ENCODE measurements at places on chromosomes 16 and 17.

GRCh38 chr16:77866752-77867151 is 78.4 kb downstream of the VAT1L start:
- DNase-seq = no peak

DNA sequence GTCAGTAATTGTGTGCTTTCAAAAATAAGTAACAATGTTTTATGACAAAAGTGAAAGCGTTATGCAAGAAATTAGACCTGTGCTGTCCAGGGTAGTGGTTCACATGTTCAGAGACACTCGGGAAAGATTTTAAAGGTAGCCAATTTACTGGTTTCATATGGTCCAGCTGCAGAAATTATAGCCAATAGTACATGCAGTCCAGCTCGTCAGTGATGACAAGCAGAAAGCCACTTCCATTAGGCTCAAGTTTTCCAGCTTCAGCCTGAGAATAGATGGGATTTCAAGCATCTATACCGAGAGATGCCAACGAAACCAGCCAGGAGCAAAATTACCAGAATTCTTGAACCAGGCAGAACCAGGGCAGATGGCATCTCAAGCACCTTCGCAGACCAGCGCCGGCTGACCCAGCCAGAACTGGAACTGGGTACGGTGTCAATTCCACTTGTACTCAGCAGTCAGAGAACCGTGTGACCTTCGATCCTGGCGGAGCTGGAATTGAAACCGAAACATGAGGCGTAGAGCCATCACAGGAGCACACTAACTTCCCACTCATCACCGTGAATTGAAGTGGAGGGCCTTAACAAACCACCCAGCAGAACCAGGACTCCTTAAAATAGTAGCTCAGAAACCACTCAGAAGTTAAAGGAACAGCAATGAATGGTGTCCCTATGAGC is 207.9 kb upstream of the HSBP1 start:
- no peak for DNase-seq

DNA sequence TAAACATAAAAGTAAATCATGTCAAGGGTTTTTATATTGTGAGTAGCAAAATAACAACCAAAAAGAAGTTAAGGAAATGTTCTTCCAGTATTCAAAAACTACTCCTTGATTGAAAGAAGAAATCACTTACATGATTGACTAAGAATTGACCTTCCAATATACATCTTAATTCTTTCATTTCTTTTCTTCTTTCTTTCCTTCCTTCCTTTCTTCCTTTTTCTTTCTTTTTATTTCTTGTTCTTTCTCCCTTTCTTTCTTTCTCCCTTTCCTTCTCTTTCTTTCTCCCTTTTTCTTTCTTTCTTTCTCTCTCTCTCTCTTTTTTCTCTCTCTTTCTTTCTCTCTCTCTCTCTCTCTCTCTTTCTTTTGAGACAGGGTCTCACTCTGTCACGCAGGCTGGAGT is 60.7 kb upstream of the SOX9 start:
- DNase-seq = no peak

GRCh38 chr16:50474138-50474537 is 74.1 kb upstream of the NKD1 start:
- no peak for DNase-seq

DNA sequence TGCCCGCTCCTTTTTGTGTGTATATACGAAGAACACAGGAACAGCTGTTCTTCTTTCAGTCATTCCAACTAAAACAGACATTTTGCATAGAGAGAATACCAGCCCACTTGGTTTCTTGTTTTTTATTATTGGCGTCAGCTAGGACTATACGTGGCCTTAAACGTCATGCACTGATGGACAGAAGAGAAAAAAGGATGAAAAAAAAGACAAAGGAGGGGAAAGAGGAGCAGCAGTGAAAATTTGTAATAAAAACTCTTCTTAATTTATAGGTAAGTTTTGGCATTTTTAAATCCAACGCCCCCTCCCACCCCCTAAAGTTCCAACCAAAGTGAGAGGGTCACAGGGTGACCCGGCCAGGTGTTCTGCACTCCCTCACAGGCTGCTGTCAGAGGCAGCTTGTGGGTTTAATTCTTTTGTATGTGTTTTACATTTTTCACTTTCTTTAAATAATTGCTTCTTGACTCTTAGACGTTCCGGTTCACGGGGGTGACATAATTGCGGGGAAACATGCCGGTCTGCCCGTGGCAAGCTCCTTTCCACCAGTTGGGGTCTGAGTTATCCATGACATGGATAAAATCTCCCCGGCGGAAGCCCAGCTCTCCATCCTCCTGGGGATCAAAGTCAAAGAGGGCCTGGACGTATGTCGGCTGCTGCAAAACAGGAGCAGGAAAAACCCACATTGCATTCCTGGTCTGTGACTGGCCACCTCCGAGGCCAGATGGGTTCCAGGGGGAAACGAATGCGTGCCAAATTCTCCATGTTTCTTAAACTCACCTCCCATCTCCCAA is 30.9 kb upstream of the SLC25A19 start:
- no peak for DNase-seq

DNA sequence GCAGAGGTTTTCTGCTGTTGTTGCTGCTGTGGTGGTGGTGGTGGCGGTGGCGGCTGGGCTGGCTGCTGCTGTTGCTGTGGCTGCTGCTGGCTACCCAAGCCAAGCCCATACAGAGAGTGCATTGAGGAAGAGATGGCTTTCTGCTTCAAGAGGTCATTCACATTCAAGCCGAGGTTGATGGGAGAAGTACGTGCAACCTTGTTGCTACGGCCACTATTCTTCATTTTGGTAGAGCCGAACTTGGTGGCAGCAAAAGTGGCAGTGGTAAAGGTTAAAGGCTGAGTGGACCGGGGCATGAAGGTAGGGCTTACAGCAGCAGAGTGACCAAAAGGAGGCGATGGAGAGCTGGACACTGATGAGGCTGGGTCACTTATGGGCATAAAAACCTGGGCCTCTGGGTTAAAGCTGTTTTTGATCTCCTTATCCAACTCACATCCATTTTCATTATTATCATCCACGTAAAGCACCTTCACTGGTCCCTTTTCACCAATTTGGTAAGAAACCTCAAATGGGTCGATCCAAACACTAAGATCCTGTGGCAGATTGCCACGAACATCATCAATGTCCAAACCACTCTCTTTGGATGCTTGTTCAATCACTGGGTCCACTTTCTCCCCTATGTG is 2.8 kb downstream of the TOB1 start:
- DNase-seq = peak; percentile 2

- no peak for DNase-seq
These were observed 4.2 kb downstream of the KRT24 start for GRCh38 chr17:40699371-40699770.

DNA sequence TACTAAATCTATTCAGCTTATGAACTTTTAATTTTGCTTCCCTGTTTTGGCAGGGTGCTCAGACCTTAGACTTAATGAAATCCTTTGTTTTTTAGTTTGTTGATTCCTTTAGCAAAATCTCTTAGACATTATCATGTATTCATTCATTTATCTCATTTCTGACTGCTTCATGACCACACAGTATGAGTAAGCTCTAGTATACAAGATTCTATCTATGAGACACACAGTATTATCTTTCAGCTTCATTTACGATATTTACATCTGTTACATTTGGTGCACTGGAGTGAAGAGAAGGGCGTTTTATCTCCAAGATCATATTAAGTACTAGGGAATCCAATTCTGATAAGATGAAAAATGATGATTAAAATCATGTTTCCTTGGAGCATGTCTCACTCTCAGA is 448.1 kb upstream of the CA10 start:
- DNase-seq = no peak
